Naive thymus-derived CD4-positive, alpha-beta T cell (primary cell): ENCODE measurements at places on chromosomes 2 and 18.

DNA sequence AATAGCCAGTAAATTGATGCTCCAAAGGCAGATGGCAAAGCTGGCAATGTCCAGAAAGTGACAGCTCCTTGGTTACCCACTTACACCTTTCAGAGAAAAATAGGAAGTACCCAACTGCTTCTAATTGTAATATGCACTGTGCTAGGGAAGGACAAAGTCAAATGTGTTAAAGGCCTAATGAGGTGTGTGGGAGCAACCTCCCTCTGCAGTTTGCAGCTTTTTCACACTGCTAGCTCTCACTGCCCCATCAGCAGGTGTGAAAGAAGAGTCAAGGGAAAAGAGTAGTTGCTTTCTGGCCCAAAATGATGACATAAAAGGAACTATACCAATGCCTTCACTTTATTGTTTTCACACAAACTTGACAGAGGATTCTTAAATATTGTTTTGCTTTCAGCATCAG lies 284.1 kb upstream of the SETBP1 start:
- DNase-seq: no peak

GRCh38 chr2:222305516-222306392 lies 7.0 kb upstream of the PAX3 start:
- DNase-seq: no peak

DNA sequence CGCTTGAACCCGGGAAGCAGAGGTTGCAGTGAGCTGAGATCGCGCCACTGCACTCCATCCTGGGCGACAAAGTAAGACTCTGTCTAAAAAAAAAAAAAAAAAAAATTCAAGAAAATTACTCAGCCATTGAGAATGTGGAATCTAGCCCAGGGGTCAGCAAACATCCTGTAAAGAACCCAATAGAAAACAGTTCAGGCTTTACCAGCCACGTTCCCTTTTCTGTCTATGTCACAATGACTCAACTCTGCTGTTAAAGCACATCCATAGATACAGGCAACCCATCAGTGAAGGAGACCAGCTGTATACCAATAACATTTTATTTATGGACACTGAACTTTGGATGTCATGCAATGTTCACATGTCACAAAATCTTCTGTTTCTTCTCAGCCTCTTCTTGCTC lies 435.6 kb upstream of the GYPC start:
- no peak for DNase-seq

- no peak for DNase-seq
Measured at GRCh38 chr2:166932032-166932431, 43.8 kb downstream of the XIRP2 start.

GRCh38 chr2:40935349-40935748 lies 483.5 kb upstream of the SLC8A1 start:
- DNase-seq: no peak

- DNase-seq: no peak
Measured at GRCh38 chr18:24923138-24923537, 428.8 kb downstream of the ZNF521 start.

DNA sequence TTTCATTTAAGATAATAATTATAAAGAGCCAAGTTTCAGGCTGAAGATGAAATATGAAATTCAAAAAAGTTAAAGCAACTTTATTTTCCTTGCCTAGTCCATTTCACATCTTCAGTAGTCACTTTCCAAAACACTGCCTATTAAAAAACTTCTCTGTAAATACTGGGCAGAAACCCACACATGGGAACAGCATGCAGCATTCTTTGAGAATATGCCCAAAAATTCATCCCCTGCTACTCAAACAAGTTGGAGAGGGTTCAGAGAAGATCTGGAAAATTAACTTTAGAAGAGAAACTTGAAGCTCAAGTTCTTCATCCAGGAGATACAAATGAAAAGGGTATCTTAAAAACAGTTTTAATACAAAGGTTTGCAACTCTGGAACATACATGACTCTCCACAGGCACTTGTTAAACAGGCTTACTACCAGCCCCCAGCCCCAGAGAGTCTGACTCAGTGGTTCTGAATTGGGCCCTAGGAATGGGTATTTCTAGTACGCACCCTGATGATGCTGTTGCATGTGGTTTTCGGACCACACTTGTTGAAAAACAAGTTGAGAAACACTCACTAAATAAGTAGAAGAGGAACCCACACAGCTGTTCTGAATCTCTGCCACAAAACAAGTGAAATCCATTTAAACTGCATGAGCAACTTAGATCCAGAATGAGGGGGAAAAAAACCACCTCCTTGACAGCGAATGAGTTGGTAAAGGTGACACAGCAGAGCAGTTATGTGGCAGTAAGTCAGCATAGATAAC lies 329.1 kb downstream of the SATB2 start:
- DNase-seq: no peak

DNA sequence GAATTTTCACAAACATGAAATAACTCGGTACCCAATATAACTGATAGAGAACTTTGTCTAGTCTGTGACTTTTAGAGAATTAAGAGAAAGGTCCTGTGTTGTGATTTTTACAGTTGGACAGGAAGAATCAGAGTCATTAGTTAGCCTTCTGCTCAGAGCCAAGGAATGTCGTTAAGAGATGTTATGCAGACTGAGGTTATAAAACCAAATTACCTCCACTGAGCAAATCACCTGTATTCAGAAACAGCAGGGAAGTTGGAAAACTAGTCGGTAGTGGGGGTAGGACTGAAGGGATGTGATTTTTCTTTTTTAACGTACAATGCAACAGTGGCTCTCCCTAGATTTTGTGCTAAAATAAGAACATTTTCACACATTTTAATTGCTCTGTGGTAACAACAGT lies 18.5 kb downstream of the TANK start:
- no peak for DNase-seq

GRCh38 chr18:35953688-35954087 lies 18.8 kb upstream of the RMP24 start:
- no peak for DNase-seq

GRCh38 chr2:239671916-239672849 lies 271.4 kb upstream of the HDAC4 start:
- no peak for DNase-seq

GRCh38 chr2:144912206-144912605 lies 392.3 kb upstream of the ZEB2 start:
- DNase-seq: no peak

- DNase-seq: no peak
Measured at GRCh38 chr2:951224-952006, 766 bp downstream of the SNTG2 start.

DNA sequence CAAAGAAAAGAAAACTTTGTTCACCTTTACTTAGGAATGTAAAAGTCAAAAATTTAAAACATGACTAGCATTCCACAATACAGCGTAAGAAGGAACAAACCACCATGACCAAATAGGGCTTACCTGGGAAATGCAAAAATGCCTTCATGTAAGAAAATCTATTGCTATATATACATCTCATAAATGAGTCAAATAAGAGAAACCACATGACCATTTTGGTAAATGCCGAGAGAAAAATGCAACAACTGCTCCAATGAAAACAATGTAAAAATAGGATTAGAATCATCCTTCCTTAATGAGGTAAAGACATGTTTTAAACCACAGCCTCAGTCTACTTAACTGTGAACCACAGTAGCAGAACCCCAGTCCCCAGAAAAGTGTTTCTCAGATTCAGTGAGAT lies 49.4 kb downstream of the TGOLN2 start:
- DNase-seq: no peak

GRCh38 chr2:47810850-47811249 lies 27.9 kb downstream of the MSH6 start:
- DNase-seq: no peak

- DNase-seq: no peak
Measured at GRCh38 chr2:1891147-1891546, 146.8 kb upstream of the PXDN start.

DNA sequence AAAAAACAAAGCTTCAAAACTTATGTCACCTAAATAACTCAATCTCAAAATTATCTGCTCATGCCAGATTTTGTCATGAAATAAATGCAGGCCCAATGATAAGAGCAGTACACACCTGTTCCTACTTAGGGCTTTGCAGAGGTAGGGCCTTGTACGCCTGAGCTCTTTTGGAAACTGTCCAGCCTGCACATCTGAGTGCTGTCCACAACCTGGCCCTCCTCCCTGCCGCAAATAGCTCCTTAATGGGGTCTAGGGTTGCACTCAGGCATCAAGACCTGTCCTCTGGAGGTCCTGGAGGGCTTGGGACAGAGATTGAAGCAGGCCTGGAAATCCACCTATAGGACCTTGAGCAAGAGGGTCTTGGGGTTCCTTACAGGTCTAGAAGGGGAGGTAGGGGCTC lies 115.4 kb upstream of the CCDC195 start:
- DNase-seq: no peak

GRCh38 chr2:220394433-220394832 lies 767.0 kb downstream of the SLC4A3 start:
- DNase-seq: no peak

GRCh38 chr2:86750240-86750839 lies 30.2 kb downstream of the RMND5A start:
- no peak for DNase-seq

DNA sequence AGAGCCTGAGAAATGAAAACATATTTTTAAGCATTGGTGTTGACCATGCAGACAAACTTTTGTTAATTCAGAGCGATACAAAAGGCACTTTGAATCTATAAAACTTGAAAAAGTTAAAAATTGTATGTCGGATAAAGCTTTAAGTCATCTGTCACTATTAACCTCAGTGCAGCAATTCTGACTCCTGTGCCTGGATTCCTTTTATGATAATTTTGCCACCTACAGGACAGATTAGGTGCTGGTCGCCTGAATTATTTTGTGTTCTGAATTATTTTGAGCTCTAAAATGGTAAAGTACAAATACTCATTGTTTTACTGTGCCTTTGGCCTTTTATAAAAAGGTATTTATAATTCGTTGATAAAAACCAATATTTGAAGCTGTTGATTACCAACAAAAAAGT lies 19.4 kb upstream of the RNF138 start:
- DNase-seq: no peak

GRCh38 chr2:208619993-208620392 lies 213.4 kb downstream of the PTH2R start:
- DNase-seq: no peak

DNA sequence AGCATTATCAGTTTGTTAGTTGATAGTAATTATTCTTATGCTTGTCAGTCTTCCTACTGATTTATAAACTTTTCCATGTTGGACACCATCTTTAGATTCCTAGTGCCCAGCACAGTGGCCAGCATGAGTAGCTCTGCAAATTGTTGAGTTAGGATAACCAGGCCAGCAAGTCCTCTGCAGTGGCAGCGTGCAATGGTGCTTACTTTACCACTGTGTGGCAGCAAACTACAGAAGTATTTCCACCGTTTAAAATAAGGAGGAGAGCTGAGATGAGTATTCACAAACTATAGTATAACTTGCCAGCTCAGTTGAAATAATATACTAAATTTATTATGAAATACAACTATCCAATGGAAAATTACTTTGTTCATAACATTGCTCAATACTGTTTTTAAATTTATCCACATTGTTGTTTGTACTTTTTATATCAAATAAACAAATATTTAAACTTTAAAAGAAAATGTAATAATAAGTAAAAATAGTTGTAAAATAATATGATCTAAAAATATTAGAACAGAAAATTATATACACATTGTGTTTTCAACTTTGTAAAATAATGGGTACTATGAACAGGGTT lies 9.3 kb upstream of the THADA start:
- peak; percentile 7 for DNase-seq

DNA sequence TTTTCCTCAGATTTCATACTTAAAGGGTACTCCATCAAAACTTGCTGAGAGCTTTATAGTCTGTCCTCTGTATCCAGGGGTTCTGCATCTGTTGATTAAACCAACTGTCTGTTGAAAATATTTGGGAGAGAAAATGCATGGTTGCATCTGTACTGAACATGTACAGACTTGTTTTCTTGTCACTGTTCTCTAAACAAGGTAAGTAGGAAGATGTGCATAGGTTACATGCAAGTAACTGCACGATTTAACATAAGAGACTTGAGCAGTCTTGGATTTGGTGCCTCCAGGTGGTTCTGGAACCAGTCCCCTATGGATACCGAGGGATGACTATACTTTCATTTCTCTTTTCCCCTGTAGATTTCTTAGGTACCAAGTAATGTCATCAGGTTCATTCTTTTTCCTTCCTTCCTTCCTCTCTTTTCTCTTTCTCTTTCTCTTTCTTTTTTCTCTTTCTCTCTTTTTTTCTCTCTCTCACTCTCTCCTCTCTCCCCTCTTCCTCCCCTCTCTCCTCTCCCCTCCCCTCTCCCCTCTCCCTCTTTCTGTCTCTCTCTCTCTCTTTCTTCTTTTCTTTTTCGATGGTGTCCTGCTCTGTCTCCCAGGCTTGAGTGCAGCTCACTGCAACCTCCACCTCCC lies 23.2 kb downstream of the ADNP2 start:
- DNase-seq: no peak

DNA sequence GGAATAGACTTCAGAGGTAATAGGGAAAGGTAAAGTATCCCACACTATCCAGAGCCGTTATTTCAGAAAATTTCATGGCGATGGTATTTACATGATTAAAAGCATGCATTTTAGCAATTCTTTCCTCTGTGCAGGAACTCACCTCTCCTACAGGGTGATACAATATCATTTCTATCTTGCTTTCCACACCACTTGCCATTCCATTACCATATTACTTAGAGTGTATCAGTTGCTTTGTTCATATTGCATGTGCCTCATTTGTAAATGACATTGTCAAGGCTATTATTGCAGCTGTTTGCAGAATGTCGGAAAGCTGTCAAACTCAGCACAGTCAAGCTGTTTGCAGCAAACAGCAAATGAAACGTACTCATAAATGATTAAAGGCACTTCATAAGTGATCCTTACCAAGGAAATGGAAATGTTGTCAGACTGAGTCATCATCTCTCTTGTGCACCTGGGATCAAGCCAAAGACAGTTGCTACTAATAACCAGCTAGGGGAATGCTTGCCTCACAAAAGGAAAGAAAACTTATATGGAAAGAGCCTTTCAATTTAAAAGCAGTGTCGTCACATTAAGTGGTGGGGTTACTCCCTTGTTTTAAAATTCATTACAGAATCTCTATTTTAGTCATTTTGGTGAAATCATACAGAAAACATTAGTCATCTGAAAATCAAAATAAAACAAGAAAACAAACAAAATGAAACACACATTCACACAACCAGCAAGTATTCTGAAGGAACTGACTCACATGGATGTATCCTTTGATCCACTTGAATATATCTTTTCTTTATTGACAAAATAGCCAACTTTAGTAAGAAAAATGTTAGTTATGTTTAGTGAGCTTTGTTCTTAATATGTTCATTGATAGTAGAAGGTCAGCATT lies 1064.1 kb upstream of the CNTNAP5 start:
- DNase-seq: no peak

DNA sequence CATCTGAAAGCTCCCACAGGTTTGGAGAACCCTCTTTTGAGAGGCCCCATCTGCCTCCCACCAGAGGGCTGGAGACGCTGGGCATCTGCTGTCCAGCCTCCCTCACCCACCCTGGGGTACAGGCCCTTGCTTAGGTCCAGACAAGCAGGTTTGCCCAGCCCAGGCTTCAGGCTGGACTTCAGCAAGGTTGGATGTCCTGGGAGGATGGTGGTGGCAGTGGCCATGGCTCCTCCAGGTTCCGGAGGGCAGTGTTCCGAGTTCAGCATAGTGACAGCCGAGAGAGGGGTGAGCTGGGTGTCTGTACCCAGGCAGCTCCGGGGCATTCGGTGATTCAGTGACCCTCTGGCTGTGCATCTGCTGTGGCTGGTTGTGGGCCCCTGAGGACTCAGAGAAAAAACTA lies 58.2 kb upstream of the HDAC4 start:
- no peak for DNase-seq

GRCh38 chr2:12207491-12207890 lies 461.1 kb downstream of the LPIN1 start:
- no peak for DNase-seq
